T-helper 22 cell (primary cell): ENCODE measurements at places on chromosomes 1 and 21.

- no peak for DNase-seq
Observed at GRCh38 chr1:44154049-44154448, 12.6 kb upstream of the KLF18 start.

DNA sequence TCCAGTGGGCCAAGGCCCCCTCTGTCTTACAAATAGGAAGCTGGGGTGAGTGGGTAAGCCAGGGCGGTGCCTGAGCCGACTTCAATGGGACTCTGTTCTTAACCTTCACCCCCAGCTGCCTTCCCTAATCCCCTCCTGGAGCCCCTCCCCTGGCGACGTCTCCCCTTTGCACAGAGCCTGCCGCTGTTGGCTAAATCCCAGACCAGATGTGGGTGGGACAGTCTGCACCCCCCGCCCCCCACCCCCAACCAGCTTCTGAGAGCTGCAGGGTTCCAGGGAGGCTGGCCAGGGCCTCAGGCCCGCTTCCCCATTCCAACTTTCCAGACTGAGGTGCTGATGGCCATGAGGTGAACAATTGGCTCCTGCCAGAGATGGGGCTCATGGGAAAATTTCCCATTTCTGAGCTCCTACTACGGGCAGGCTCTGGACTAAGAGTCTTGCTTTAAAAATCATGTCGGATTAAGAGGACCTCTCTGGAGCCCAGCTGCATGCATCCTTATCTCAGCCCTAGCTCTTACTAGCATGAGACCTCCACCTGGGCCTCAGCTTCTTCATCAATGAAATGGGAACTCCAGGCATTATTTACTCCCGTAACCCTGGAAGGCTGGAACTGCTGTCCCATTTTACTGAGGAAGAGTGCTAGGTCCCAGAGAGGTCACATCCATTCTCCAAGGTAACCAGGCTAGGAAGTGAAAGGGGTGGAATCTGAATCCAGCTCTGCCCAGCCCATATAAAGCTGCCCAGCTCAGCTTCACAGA is 6.4 kb downstream of the COL8A2 start:
- no peak for DNase-seq

DNA sequence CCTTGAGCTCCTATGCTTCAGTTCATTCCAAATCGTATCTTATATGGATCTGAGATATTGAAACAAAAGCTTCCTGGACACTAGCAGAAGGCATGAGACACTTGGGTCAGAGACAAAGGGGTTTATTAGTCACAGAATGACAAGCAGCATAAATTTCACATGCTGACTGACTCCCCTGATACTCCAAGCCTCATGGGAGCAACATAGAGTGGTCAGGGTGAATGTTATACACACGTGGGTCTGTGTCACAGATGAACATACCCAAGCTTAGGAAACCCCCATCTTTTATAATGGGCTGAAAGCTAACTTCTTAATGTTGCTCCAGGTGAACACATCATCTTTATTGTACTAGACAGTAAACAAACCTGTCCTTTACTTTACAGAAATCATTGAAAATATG is 599.9 kb upstream of the RGS18 start:
- DNase-seq: no peak

GRCh38 chr1:6907676-6908434 is 122.6 kb downstream of the CAMTA1 start:
- no peak for DNase-seq

DNA sequence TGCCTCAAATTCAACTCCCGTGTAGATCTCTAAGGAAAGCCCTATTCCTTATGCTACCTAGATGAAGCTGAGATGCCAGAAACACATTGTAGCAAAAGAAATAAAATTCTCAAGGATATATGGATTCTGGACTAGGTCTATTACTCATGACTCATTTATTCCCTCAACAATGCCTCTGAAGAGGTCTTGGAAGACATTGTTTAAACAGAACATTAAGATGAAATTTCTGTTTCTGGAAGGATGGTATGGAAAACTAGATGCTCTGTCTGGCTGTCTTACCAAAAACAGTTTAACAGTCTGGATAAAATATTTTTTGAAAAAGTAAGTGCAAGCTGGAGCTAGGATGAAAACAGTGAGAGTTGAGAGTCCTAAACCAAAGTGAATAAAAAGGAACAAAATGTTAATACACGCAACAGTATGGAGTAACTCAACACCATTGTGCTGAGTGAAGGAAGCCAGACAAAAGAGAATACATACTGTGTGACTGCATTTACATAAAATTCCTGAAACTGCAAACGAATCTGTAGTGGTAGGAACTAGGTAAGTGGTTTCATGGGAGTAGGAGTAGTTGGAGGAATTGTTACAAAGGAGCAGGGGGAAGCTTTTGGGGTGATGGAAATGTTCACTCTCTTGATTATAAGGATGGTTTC is 59.3 kb upstream of the GNG12 start:
- DNase-seq: no peak

DNA sequence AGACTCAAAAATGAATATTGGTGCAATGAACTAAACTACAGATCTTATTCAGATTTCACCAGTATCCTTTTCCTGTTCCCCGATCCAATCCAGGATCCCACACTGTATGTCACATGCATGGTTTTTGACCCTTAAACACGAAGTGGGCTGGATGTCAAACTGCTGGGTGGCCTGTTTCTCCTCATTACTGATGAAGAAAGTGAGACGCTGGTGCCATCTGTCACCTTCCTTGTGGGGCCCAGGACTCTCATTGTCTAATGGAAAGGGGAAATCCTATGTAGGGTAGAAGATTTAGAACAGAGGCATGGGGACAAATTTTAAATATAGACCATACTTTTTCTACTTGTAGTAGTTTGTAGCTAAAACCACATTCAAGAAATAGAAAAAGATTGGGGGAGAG is 56.2 kb downstream of the DISC1 start:
- no peak for DNase-seq

- DNase-seq: no peak
Observed at GRCh38 chr1:89125240-89125912, 538 bp downstream of the GBP2 start.

GRCh38 chr21:43578677-43579303 is 80.5 kb downstream of the HSF2BP start:
- DNase-seq: no peak

- DNase-seq: no peak
Observed at GRCh38 chr1:80274256-80274655, 1267.7 kb upstream of the ADGRL4 start.

DNA sequence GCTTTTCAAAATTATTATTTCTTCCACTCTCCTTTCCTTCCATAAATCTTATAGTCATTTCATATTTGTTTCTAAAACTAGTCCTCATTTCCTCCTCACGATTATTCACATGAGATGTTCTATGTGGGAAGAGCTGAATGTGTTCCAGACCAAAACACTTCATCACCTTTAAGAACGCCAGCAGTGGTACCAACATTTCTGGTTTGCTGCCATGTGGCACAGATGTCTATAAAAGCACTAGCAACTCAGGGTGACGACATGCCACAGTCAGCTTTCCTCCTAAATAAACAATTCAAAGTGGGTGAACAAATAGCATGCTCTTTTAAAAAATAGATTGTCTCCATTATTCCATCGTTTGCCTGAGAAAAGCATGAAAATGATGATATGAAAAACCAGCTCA is 1217.8 kb upstream of the ADGRL2 start:
- no peak for DNase-seq

DNA sequence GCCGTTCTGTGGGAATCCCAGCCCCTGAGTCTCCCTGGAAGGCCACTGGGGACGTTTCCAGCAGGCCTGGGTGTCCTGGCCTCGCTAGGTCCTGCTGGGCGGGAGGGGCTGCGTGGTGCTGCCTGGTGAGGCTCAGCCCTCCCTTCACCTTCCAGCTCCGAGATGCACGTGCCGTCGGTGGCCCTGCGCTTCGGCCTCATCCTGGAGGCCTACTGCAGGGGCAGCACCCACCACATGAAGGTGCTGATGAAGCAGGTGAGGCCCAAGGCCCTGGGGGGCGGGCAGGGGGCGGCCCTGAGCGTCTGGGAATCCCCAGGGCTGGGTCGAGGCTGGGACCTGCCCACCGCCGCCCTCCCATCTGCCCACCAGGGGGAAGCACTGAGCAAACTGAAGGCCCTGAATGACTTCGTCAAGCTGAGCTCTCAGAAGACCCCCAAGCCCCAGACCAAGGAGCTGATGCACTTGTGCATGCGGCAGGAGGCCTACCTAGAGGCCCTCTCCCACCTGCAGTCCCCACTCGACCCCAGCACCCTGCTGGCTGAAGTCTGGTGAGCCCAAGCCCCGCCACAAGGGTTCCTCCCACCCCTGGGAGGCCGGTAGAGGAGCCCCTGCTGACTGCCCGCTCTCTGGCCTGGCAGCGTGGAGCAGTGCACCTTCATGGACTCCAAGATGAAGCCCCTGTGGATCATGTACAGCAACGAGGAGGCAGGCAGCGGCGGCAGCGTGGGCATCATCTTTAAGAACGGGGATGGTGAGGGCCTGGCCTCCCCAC is 70.3 kb downstream of the PIK3CD start:
- DNase-seq: peak; percentile 63

GRCh38 chr1:180235077-180235501 is 5.0 kb downstream of the LHX4 start:
- DNase-seq: no peak

DNA sequence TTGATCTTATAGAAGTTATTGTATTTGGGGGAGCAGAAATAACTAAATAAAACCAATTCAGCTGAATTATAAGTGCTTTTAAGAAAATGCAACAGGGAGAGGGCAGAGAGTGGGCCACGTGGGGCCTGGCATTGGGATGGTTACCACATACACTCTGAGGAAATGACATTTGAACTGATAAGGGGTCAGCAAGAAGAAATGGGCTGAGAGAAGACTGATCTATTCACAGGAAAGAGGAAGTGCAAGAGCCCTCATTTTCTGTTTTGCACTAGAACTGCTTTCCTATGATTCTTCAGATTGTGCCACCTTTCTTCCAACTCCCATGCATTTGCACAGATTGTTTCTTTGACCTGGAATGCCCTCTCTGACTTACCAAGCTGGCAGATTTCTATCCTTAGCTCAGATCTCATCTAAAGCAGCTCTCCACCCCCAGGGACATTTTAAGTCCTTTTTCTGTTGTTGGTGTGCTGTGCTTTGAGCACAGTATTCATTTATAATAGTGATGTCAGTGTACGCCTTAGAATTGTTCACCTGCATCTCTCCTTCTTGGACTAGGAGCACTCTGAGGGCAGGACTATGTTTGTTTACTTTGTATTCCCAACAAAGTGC is 115.9 kb downstream of the FGGY start:
- DNase-seq: no peak

- DNase-seq: no peak
Observed at GRCh38 chr1:43531107-43531905, 623 bp downstream of the PTPRF start.

DNA sequence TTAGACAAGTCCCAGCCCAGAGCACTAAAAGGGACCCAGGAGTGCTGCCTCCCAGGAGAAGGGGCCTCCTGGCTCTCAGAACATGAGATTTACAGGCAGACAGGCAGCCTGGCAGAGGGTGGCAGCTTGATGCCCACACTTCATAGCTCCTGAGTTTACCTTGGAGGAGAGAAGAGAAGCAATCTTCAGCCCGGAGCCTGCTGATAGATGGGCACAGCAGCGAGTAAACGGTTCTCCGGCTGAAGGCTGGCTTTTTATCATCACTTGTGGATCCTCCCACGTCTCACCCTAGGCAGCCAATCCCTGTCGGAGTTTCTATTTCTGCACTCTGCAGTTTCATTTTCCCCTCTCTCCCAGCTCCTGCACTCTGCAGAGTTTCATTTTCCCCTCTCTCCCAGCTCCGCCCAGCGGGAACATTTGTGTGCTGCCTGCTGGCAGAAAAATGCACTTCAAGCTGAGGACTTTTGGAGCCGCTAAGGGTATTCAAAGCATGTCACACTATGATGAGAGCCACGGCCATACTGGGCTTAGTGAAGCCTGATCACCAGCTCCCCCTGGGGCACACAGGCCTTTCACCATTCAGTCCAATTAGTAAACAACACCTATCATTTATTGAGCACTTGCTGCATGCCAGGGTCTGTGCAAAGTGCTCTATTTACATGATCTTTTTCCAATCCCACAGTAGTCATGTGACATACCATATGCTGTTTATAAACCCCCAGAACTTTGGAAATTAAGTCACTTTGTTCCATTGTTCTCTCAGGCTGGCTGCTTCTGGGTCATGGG is at the start of gene IFI6:
TSS of gene IFI6 (minus strand) at position 229 of the 786 bp plus-strand sequence. CDS start 2,878 bp downstream, outside the sequence.
- peak; percentile 72 for DNase-seq

- DNase-seq: no peak
Observed at GRCh38 chr1:108075055-108075454, 110.1 kb upstream of the VAV3 start.

DNA sequence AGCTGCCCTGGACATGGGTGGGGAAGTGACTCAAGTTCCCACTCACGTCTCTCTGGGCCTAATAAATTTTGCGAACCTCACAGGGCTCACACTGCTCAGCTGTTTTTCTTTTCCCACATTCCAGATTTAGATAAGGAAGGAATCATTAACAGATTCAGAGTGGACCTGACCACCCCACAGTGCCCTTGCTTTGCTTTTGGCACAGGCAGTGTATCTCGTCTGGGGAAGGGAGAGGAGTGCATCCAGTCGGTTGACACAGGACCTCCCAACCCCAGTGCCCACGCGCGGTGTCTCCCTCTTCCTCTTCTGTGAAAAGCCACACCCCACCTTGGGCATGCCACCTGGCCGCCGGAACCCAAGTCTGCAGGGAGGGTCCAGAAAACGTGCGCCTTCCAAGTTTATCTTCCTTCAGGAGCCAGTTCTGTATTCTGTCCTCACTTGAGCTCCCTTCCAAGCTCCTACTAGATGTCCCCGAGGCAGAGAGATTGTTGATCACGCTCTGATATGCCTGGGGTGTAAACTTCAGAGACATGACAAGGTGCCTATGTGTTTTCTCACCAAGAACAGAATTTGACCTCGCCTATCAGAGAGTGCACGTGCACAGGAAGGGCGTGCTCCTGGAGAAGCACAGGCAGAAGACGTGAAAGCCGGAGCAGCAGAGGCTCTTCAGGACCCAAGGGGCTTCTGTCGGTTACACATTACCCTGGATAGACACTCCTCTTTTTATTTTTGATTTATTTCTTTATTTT is 9.5 kb upstream of the SLC2A5 start:
- no peak for DNase-seq

DNA sequence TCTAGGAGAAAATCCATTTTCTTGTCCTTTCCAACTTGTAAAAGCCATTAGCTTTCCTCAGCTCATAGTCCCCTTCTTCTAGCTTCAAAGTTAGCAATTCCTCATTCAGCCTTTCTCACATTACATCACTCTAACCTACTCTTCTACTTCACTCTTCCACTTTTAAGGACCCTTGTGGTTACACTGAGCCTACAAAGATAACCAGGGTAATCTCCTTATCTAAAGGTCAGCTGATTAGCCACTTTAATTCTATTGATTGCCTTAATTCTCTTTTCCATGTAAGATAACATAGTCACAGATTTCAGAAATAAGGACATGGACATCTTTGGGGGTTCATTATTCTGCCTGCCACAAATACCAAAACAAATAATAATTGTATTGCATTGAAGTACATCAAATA is 8.5 kb upstream of the SPATA6 start:
- no peak for DNase-seq

GRCh38 chr1:110428946-110429345 is 21.5 kb upstream of the LAMTOR5 start:
- no peak for DNase-seq

- DNase-seq: no peak
Observed at GRCh38 chr1:52153898-52154297, 12.0 kb downstream of the ZFYVE9 start.
